ENCODE measurements at places on chromosomes 5 and 9.

- DNase-seq: no peak
Measured at GRCh38 chr5:52682492-52682891, 105.2 kb upstream of the ITGA1 start.

DNA sequence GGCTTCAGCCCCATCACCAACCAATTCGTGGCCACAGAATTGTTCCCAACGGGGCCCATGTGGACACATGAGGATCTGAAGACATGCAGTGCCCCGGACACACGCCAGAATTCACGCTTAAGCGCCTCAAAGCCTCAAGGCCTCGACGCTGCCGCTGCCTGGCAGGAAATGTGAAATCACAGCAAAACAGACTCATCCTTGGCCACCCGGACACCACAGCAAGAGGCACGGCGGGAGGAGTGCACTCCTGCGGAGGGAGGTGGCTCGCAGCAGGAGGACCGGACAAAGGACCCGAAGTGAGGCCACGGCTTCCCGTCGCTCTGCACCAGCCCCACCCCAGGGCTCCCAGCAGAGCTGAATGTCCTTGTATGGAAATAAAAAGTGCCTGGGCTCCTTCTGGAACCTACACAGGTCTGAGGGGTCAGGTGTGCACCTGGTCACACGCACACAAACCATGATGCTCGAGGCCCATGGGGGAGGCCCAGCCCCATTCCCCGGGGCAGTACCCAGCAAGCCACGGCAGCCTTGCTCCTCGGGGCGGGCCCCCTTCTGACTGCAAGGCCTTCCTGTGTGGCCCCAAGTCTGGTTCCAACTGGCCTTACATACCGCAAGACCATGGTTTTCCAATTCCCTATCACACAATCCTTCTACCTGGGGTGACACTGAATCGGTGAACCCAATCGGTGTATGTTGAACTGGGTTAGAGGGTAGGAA, 10.0 kb downstream of the SEC16A start:
- no peak for DNase-seq

- no peak for DNase-seq
Measured at GRCh38 chr5:103218164-103218563, 40.4 kb upstream of the MACIR start.

- no peak for DNase-seq
Measured at GRCh38 chr9:89837162-89837933, 232.5 kb downstream of the GADD45G start.

DNA sequence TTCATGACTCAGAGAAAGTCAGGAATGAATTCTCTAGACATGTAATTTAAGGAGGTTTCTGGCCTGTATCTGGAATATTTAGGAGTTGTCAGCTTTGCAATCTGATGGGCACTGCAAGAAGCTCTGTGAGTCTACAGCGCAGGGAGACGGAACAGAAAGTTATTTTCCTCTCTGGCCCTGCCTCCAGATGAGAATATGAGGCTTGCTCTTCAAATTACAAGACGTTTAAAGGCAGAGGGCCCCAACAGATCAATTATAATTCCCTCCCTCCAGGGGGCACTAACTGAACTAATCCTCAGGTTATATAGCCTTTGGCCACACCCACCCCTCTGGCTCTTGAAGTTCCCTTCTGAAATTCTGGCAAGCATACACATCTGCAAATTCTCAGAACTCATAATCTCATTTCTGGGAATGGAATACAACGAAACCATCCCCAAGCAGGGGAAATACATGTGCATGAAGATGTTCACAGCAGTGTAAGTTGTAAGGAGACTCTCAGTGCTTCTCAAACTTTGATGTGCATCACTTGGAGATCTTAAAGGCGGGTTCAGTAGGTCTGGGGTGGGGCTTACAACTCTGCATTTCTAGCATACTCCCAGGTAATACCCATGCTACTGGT, 307.6 kb downstream of the CWC27 start:
- DNase-seq: no peak

GRCh38 chr9:135117281-135117680, 29.8 kb downstream of the OLFM1 start:
- DNase-seq: no peak

DNA sequence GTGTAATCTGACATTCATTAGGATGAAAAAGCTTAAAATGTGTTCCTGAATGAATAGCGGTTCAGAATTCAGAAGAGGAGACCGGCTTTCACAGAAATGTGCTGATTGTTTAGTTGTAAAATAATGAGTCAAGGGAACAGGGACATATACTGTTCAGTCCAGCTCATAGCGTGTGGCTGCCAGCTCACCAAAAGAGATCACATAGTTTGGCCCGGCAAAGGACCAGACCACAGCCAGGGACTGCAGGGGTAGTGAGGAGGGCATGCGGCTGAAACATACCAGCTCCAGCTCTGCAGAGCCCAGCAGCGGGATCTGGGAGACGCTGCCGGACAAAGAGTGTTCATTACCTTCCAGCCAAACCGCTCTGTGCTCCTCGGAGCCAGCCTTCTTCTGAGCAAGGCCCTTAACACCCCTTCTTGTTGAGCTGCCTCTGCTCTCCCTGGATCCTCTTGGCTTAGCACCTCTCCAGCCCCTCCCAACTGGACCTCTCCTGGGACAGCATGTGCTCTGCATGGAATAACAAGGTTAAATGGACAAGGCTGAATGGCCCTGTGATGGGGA, 116.8 kb upstream of the CNTLN start:
- DNase-seq: no peak

GRCh38 chr5:36635721-36636390, 29.4 kb downstream of the SLC1A3 start:
- DNase-seq: no peak

DNA sequence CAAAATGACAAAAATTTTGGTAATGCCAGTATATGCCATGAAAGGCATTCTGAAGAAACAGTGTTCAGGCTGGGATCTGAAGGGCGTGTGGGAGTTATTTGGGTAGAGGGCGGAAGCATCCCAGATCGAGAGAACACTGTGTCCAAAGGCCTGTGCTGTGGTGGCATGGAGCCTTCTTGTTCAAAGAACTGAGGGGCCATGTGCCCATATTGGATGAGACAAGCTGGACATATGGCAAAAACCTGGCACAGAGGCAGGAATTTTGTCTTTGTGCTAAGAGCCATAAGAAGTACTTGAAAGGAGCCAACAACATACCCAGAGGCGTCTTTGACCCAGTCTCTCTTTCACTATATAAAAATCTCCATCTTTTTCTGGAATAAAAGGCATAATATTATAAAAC, 128.0 kb downstream of the SYK start:
- no peak for DNase-seq

DNA sequence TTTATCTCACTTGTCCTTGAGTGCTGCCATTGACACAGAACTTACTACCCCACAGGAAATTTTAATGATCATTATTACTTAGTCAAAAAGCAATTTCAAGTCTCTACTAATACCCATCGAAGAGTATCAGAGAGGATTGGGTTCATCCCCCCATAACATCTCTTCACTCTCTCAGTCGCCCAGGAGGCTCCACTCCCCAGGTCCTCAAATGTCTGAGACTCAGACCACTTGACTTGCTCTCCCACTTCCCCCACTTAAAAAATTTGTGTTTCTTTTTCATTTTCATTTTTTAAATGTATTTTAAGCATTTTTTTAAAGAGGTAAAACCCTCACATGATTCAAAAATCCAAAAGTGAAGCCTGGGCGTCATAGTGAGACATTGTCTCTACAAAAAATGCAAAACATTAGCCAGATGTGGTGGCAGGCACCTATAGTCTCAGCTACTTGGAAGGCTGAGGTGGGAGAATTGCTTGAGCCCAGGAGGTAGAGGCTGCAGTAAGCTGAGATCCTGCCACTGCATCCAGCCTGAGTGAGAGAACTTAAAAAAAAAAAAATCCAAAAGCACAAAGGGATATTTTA, 56.8 kb upstream of the TRAF1 start:
- no peak for DNase-seq

DNA sequence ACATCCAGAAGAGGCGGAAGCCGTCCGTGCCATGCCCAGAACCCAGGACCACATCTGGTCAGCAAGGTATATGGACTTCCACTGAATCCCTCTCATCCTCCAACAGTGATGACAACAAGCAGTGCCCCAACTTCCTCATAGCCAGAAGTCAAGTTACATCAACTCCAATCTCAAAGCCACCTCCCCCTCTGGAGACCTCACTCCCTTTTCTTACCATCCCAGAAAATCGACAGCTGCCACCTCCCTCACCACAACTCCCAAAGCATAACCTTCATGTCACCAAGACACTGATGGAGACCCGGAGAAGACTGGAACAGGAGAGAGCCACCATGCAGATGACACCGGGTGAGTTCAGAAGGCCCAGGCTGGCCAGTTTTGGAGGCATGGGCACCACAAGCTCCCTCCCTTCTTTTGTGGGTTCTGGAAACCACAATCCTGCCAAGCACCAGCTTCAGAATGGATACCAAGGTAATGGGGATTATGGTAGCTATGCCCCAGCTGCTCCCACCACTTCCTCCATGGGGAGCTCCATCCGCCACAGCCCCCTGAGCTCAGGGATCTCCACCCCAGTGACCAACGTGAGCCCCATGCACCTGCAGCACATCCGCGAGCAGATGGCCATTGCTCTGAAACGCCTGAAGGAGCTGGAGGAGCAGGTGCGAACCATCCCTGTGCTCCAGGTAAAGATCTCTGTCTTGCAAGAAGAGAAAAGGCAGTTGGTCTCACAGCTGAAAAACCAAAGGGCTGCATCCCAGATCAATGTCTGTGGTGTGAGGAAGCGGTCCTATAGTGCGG, 130.3 kb upstream of the DMRT1 start:
- no peak for DNase-seq

DNA sequence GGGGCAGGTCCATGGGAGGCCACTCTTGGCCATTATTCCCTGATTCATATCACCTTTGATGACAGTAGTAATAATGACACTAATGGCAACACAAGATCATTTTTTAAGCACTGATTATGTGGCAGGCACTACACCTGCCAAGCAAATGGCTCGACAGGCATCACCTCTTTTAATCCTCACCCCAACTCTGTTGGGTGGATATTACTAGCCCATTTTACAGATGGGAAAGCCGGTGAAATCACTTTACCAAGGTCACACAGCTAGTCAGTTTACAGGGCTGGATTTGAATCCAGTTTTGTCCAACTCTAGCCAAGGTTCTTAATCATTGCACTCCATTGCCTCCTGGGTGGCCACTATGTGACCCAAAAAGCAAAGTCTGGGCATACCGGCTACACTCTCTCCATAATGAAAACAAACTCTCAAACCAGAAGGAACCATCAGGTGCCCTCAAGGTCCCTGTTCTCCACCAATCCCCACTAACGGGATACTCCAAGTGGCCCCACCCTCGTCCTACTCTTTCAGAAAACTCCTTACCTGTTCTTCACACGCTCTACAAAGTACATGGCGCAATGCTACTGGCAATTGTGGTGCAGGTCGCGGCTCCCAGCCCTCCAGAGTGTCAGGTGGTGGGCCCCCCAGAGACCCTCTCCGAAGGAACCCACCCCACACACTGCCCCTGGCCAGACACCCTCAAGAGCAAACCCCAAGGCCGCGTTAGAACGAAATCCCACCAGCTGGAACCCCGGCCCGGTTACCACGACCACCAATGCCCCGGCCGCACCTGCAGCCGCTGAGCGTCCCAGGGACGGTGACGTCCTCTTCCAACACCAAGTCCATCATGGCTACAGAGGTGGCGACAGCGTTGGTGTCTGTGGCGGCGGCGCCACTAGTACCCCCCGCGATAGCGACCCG, 572 bp downstream of the CDK5RAP2 start:
- no peak for DNase-seq

GRCh38 chr5:126189862-126190261, 233.3 kb upstream of the GRAMD2B start:
- DNase-seq: no peak

- DNase-seq: no peak
Measured at GRCh38 chr9:12697719-12698118, 4.5 kb downstream of the TYRP1 start.

DNA sequence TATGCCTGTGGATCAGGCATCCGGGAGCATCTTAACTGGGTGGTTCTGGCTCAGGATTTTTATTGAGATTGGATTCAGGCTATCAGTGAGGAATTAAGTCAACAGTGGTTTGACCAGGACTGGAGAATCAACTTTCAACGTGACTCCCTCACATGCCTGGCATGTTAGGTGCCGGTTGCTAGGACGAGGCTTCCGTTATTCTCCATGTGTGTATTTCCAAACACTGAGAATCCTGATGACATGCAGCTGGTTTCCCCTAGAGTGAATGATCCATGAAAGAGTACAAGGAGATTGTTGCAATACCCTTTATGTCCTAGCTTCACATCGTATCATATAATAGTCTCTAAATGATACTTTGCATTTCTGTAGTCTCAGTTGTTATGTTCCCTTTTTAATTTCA, 529.2 kb downstream of the ANXA1 start:
- DNase-seq: no peak

DNA sequence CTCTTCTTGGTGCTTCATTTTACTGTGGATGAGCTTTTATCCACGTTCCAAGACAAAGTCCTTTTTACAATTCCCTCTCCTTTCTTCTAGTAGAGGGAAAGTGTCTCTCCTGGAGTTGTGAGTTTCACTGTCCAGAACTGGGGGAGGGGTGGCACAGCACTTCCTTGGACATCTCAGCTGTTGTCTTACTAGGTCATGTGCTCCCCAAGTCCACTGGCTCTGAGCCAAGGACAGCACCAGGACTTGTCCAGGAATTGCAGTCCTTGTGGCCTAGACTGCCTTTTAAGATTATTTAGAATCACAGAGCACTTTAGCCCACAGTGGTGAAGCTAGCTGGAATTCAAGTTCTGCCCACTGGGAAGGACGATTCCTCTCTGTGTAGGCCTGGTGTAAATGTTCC, 700.2 kb upstream of the PTPRD start:
- DNase-seq: no peak

GRCh38 chr5:159697530-159697929, 218.8 kb upstream of the ADRA1B start:
- no peak for DNase-seq

- DNase-seq: no peak
Measured at GRCh38 chr5:14676320-14676719, 11.8 kb downstream of the OTULIN start.

DNA sequence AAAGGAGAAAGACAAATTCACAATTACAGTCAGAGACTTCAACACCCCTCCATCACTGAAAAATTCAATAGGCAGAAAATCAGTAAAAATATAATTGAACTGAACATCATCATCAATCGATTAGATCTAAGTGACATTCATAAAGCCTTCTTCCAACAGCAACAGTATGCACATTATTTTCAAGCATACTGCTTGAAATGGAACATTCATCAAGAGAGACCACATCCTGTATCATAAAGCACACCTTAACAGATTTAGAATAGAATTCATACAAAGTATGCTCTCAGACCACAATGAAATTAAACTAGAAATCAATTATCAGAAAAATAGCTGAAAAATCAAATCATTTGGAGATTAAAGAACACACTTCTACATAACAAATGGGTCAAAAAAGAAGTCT, 39.1 kb downstream of the ERMP1 start:
- DNase-seq: no peak
